ENCODE measurements at places on chromosomes 2 and 18.

DNA sequence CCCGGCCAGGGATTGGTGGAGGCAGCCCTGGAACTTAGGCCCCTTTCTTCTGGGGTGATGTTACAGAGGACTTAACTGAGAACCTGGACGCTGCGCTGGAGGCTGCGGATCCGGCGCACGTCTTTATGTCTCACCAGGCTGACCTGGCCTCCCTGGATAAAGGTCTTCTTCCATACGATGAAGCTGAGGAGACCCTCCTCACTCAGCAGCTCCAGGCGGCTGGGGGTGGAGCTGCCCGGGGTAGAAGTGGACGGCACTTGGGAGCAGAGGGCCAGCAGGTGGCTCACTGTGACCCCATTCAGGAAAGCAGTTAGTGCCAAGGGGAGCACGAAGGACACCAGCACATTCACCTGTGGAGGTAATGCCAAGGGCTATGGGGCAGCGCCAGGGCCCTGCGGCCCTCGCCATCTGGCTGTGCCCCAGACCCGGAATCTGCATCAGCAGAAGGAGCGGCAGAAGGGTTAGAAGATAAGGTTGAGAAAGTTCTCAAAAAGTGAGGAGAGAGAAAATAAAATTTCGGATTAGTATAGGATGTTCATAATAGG is 8.0 kb downstream of the NTSR2 start:
- no peak for DNase-seq

GRCh38 chr18:62578980-62579511 is 56.2 kb downstream of the ZCCHC2 start:
- no peak for DNase-seq

DNA sequence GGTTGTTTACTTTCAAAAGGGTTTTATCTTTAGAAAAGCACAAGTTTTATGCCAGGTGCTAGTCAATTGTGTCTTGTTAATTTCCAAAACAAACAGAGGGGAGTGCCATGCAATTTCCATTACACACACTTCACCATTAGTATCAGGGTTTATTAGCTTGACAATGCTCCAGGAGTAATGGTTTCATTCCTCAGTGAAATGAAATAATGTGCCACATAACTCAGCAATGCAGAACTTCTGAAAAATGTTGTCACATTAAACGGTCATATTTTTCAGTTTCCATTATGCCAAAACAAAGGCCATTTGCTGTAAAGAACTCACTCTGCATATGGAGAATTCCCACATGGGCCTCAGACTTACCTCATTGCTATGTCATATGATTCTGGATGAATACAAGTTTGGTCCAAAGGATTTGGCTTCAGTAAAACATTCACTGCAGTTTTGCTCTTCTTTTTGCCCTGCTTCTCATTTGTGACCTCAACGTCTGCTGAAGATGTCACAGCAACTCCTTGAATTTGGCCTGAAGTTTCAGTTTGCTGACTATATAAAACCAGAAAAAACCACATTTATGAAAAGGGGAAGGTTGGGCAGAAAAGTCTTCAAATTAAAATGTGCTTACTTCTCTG is 198.2 kb downstream of the SRBD1 start:
- DNase-seq, result no peak

- no peak for DNase-seq
Observed at GRCh38 chr2:98736464-98736889, 5.5 kb upstream of the MGAT4A start.

GRCh38 chr2:42132966-42133641 is 36.0 kb upstream of the EML4 start:
- peak; percentile 36 for DNase-seq

DNA sequence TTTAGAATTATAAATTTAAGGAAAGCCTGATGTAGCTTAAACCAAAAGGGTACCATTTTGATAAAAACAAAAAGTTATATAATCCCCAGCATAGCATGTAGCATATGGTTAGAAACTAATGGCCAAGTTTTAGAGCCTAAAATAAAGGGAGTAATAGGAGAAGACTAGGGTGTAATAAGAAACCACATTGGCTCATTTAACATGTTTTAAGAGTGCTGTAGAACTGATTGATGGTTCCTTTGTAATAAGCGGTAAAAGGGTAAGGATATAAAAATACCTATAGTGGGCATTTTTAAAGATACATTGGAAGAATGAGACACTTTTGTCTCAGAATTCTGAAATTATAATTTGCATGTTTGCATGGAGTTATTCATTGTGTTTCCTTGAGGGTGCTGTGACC is 1.9 kb downstream of the PSMA8 start:
- DNase-seq, result no peak

- DNase-seq, result no peak
Observed at GRCh38 chr2:42847596-42848151, 55.3 kb upstream of the HAAO start.

- DNase-seq, result no peak
Observed at GRCh38 chr2:505941-506340, 171.3 kb downstream of the TMEM18 start.

GRCh38 chr2:96498021-96498431 is 7.1 kb downstream of the NEURL3 start:
- no peak for DNase-seq

- no peak for DNase-seq
Observed at GRCh38 chr2:12287220-12287751, 429.4 kb upstream of the TRIB2 start.

GRCh38 chr2:230762317-230762896 is 49.8 kb downstream of the CAB39 start:
- DNase-seq, result no peak

DNA sequence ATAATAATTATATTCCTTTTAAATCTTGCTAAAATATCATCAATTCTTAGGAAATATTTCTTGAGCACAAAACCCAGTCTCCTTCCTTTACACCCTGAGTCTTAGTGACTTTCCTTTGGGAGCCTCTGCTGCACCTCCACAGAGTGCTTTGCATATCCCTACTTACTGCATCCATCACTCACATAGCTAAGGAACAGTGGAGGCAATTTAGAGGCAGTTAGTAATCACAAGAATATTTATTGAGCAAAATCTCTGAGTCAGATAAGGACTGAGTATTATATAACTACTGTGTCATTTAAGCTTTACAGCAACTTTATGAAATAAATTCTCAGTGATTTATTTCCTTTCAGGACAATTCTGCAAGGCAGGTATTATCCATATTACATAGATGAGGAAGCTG is 327.7 kb downstream of the TMX3 start:
- peak; percentile 66 for DNase-seq

DNA sequence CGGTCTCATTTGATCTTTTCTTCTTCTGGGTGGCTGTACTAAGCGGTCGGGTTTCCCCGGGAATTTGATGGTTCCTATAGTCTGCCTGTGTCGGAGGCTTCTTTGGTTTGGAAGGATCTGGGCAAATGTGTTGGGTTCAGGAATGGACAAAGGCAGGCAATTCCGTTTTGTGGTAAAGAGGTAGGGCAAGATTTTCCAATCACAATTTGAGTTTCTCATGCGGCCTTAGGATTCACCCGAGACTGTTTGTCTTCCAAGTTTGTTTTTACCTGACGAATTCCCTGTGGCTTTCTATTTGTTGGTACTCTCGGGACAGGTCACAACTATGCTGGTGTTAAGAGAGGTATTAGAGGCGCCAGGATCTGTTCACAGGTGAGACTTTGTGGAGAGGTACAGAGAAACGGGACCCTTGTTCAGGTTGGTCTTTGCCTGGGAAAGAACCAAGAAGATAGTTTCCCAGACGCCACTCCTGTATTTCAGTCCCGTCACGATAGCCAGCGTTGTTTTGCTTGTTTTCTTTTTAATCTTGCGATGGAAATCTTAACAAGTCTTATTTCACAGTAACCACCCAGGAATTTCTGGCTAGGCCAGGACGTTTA is 3.0 kb downstream of the SP5 start:
- DNase-seq, result no peak

GRCh38 chr2:127911737-127912136 is 26.0 kb upstream of the AMMECR1L start:
- DNase-seq, result no peak

Measured in putamen (tissue), 1 donor.